ENCODE measurements at places on chromosomes 2 and 18.
A peak's percentile ranks its signal among the peaks of the same experiment; 100 is the strongest.

DNA sequence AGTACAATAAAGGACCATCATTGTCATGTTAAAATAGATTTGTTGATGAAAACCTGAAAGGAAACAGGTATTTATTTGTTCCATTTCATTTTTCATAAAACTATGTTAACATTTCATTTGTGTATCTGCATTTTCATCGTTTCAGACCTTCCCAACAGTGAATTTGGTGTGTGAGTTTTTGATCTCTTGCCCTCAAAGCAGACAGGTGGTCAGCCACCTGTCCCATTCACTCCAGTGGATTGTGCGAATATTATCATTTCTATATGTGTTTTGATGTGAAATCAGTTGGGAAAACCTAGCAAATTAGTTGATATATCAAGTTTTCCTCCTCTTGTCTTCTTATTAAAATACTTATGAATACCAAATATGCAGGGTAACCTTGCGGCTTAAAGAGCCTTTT lies 25.4 kb upstream of the ATP5MC3 start:
- no peak for DNase-seq

- no peak for DNase-seq
Observed at GRCh38 chr2:207616185-207616584, 9.0 kb downstream of the METTL21A start.

GRCh38 chr2:1653956-1654695 lies 90.2 kb downstream of the PXDN start:
- DNase-seq, result no peak

- no peak for DNase-seq
Observed at GRCh38 chr2:64848945-64849344, 140.3 kb upstream of the SLC1A4 start.

DNA sequence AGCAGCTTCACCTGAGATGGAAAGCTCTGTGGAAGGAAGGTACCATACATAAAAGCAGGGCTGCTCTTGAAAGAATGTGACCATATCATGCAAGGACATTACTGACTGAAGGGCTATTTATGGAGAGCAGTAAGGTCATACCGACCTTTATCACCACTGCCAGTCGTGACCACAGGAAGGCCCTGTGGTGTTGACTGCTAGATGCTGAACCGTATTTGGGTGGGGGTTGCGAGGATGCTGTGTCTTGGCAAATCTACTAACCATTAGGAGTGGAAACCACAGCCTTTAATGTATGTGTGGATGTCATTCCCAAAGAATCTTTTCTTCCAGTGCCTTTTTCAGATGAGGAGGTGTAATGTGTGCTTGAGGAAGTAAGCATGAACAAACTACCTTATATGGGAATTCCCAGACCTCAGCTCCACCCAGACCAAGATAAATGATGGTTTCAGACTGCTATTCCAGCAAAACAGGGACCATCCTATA lies 60.8 kb downstream of the LIMS1 start:
- DNase-seq, result no peak

- DNase-seq, result no peak
Observed at GRCh38 chr2:141878016-141878415, 252.8 kb downstream of the LRP1B start.

- peak; percentile 22 for DNase-seq
Observed at GRCh38 chr2:176088048-176088936, 4.2 kb upstream of the HOXD13 start.

DNA sequence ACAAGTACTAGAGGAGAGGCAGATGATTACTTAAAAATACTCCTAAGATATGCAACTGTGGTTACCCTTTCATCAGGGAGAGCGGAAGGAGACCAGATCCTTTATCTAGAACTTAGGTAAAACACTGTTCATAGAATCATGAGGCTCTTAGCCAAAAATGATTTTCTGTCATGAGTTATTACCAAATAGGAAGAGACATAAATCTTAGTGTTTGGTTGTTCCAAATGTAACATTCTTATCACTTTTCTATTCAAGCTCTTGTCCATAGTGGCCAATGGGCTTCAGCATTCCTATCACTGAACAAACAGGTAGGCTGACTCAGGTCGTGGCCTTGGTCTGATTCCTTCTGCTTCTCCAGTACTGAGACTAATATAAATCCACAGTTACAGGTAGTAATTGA lies 38.5 kb downstream of the RPRD1A start:
- DNase-seq, result no peak

DNA sequence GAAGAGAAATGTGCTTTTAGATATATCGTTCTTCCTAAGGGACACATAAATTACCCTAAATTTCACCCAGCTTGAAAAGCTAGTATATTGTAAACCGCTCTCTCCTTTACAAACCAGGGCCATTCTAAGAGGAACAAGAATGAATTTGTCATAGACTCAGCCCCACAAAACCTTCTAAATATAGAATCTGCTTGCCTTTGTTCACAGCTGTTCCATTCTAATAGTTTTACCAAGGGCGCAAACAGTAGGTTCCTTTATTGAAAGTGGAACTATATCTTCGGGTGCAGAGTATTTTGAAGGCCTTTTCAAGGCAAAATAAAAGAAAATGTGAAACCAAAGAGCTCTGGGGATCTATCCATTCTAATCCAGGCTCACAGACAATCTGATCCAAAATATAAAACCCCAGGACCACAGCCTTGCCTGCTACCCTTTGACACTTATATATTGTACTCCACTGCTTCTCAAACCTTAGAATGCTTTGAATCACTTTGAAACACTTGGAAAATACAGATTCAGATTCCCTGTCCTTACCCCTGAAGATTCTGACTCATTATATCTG lies 316.8 kb downstream of the PAX3 start:
- no peak for DNase-seq

- DNase-seq, result no peak
Observed at GRCh38 chr18:13268158-13269012, 49.8 kb downstream of the LDLRAD4 start.
